ENCODE measurements at places on chromosomes 7 and 10.

GRCh38 chr7:41156268-41156667 is 546.6 kb downstream of the INHBA start:
- no peak for DNase-seq

DNA sequence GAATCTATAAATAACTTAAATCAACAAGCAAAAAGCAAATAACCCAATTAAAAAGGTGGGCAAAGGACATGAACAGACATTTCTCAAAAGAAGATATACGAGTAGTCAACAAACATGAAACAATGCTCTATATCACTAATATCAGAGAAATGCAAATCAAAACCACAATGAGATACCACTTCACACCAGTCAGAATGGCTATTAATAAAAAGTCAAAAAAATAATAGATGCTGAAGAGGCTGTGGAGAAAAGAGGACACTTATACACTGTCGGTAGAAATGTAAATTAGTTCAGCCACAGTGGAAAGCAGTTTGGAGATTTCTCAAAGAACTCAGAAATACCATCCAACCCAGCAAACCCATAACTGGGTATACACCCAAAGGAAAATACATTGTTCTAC is 70.6 kb downstream of the CTTNBP2 start:
- DNase-seq: no peak

- DNase-seq: no peak
These were observed 360.3 kb downstream of the CRPPA start for GRCh38 chr7:16061011-16061410.

DNA sequence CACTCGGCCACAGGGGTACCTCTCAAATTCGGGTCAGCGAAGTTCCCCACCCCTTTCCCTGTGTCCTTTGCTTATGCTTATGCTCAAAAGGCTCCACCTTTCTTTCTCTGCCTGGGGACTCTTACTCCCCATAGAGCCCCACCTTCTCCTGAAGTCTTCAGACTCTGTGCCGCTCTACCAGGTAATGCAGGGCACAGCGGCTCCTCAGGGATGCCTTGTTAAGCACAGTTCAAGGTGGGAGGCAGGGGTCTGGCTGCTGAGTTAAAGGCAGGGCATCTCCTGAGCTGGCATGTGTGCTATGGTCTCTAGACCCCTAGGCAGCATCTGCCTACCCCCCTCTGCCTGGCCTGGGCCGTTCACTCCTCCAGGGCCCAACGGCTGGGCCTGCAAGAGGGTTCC is 3.0 kb upstream of the CXCL12 start:
- no peak for DNase-seq

DNA sequence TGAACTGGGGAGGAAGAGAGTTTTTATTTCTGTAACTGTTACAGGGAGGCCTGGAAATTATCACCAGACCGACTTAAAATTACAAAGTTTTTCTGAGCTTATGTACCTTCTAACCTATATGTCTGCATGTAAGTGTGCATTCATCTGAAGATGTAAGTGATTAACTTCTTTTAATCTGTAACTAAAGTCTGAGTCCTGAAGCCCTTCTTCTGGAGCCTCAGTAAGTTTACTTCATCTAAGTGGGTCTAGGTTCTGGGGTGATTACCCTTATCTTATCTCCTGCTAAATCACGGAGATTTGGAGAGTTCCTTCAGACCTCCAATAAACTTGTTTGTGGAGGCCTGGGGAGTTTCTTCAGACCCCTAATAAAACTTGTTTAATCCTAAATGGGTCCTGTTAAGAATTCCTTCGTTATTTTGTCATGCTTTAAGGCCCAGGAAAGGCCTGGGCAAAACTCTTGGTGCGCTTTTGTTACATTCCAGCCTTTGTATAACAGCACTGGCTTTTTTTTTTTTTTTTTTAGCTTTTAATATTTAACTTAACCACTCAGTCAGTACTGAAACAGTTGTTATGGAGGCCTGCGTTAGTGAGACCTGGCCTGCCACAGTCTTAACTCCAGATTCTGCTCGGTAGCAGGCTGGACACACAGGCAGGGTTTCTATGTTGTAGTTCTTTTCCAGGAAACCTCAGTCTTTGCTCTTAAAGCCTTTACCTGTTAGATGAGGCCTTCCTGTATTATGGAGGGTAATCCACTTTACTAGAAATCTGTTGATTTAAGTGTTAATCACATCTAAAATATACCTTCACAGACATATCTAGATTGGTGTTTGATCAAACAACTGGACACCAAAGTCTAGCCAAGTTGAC is 33.0 kb downstream of the TPST1 start:
- DNase-seq: no peak

DNA sequence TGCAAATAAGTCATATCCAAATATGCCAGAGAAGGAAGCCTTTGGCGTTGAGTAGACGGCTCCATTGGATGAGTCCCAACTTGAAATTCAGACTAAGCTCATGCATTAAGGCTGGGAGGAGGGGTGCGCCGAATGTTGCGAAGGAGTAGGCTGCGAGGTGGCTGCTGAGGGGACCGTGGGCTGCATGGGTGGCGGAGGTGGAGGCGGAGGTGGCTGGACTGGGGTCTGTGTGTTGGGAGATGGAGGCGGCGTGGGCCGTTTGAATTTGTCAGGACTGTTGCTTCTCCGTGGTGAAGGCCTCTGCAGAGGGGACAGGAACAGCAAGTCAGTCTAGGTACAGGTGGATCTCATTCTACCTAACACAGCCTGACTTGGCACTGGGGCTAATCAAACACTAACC is 39.6 kb upstream of the MRLN start:
- DNase-seq: no peak

- no peak for DNase-seq
These were observed 236.5 kb upstream of the PTN start for GRCh38 chr7:137579913-137580640.

- DNase-seq: no peak
These were observed 415.1 kb downstream of the PAXIP1 start for GRCh38 chr7:154587792-154588191.

GRCh38 chr7:90176195-90176594 is 21.9 kb downstream of the STEAP1 start:
- DNase-seq: no peak

- no peak for DNase-seq
These were observed 221.0 kb downstream of the DYNC1I1 start for GRCh38 chr7:95993380-95993779.

DNA sequence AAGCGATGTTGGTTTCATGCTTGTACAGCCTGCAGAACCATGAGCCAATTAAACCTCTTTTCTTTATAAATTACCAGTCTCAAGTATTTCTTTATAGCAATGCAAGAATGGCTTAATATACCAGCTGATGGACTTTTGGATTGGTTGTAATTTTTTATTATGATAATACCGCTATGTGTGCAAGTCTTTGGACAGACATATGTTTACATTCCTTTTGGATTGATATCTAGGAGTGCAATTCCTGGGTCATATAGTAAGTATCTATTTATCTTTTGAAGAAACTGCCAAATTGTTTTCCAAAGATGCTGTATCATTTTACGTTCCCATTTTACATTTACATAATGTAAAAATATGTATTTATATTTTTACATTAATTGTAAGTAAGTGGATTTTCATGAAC is 81.2 kb upstream of the PIP4K2A start:
- DNase-seq: no peak

DNA sequence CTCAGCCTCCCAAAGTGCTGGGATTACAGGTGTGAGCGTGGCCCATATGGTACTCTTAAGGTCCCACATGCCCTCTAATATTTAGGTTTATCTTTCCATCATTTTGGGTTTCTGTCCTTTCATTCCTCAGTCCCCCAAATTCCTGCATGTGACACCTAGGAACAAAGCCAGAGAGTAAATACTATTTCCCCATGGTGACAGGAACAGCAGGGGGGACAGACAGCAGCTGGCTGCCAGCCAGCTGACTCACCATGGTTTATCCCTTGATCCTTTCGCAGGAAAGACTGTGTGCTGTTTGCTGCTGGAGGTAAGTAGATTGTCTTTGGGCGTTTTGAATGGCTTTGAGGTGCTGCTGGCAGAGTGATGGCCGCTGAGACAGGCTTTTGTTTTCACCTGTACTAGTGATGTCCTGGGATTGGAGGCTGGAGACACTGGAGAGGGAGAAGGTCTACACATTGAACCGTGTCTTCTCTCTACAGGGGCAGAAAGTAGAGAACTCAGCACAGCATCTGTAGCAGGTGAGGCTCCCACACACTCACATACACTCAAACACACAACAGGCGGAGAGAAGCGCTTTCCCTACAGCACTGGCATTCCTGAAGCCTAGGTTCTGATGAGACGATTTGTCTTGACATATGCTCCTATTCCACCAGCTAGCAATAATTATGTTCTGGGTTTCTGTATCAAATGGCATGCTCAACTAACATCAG is 83.7 kb upstream of the EFCAB10 start:
- no peak for DNase-seq

GRCh38 chr10:62162261-62162981 is 106.2 kb downstream of the RTKN2 start:
- no peak for DNase-seq

DNA sequence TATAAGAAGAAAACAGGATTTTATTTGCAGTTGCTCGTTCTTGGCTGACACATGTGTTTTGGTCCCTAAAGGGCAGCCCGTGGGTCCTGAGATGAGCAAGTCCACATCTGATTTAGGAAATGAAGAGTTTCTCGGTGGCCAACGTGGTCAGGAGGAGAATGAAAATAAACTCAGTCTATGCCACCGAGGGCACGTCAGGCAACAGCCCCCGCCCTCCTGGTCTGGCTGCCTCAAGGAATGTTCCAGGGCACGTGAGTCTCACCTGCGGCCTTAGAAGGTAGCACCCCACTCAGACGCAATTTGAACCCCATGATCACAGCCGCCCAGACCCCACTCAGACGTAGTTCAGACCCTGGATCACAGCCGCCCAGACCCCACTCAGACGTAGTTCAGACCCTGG is 197.2 kb downstream of the ADARB2 start:
- DNase-seq: no peak

DNA sequence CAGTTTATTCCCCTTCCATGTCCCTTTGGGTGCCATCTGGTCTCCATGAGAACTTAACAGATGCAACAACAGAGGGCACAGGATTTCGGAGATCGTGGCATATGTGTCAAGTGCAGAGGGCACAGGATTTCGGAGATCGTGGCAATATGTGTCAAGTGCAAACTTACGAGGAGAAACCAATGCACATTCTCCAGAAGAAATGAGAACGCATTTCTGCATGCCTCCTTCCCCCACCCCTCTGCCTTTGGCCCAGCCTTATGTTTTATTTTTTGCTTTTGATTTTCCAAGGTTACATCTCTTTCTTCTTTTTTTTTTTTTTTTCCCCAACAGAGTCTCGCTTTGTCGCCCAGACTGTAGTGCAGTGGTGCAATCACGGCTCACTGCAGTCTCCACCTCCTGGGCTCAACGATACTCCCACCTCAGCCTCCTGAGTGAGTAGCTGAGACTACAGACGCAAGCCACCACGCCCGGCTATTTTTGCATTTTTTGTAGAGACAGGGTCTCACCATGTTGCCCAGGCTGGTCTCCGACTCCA is 586 bp upstream of the ANKRD26 start:
- DNase-seq: no peak

DNA sequence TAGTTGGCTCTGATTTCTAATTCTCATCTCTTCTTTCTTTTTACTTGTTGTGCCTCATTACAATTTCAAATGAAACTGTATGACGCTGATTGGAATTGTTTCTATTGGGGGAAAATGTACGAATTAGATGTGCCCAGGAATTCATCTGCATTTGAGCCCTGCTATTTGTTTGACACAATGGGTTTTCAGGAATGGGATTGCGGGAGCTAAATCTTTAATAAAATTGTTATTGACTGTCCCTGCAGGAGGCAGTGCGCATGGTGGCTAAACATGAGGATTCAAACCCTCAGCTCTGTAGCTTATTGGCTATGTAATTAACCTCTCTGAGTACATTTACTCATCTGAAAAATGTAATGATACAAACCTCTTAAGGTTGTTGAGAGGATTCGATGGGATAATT is 181.6 kb downstream of the NXPH1 start:
- DNase-seq: no peak

GRCh38 chr7:49706106-49706505 is 67.3 kb upstream of the VWC2 start:
- no peak for DNase-seq

Data from hematopoietic multipotent progenitor cell (in vitro differentiated cells).